ENCODE measurements at places on chromosomes 4 and X.

DNA sequence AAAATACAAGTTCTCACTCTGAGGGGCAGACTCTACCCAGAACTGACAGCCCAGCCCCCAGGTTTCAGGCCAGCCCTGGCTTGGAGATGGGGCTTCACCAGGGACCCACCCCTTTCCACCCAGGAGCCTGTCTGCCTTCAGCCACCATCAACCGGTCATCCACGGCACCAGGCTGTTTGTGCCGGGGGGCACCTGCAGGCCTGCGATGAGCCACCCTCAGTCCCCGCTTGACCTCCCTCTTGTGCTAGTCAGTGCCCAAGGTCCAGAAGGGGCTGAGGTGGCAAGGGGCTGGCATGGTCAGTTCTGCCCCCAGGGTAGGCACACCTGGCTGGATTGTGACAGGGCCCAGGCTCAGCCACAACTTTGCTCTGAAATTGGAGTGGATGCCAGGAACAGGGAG lies 82.1 kb downstream of the ADRA2C start:
- no peak overlapping the region for H3K27ac ChIP-seq
- H3K4me3 ChIP-seq = no peak overlapping the region
- no peaks in the 10 kb centered on the region for H3K4me1 ChIP-seq
- no peaks in the 10 kb centered on the region for H3K36me3 ChIP-seq
- peaks cover 5% of the 10 kb centered on the region for H3K27me3 ChIP-seq

DNA sequence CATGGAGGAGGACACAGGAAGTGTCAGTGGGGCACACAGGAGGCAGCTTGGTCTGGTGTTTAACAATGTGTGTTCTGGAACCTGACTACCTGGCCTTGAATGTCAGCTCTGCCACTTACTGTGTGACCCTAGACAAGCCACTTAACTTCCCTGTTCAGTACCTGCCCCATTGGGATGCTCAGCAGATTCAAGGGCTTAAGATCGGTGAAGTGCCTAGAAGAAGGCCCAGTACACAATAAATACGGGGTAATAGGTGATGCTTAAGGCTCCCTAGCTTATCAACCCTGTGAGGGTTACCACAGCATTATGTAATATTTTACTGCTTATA lies 1.6 kb upstream of the CHIC2 start:
- no peaks in the 10 kb centered on the region for H3K36me3 ChIP-seq
- H3K27me3 ChIP-seq = peaks cover 2% of the 10 kb centered on the region
- H3K4me1 ChIP-seq = peaks cover 30% of the 10 kb centered on the region

DNA sequence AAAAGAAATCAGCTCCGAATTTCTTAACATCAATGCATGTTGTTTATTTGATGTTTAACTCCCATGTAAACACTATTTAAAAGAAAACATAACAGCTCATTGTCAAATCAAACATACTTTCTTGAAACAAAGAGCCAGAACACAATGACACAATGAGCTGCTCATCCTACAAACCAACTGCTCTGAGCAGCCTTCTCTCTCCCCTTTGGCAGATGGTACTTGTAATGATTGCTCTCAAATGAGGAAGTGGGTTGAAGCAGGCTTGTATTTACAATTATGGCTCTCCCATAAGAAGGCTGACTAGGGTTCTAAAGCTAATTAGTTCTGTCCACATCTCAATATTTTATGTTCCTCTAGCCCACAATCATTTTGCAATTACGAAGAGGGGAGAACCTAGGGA lies 637.8 kb upstream of the ADGRL3 start:
- no peaks in the 10 kb centered on the region for H3K4me1 ChIP-seq
- no peak overlapping the region for H3K4me3 ChIP-seq
- no peak overlapping the region for H3K27ac ChIP-seq
- H3K27me3 ChIP-seq = no peaks in the 10 kb centered on the region
- no peak for DNase-seq
- no peaks in the 10 kb centered on the region for H3K36me3 ChIP-seq

DNA sequence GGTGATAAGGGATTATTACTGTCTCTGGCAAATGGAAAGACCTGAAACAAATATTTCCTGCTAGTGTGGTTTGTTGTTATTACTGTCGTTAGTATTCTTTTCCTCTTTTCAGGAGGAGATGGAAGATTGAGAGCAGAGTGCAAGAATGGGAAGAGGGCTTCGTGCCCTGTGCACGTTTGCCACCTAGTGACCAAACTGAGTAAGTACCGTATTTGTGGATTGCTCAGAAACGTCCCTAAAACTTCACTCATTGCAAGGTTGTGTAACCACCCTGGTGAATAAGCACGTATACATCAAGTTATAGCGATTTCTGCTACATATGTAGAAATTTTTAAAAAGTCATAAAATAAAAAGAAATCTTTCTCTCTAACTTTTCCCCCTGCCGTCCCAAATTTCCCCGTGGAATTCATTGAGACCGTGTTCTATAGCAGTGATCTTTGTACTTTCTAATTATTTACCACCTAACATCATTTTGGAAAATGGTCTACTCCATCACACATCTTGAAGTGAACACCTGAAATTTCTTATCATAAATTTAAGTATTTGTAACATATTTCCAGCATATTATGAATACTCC lies 24.3 kb downstream of the LINC00632 start:
- H3K4me1 ChIP-seq = no peaks in the 10 kb centered on the region
- no peaks in the 10 kb centered on the region for H3K27me3 ChIP-seq
- DNase-seq = peak; percentile 6

GRCh38 chr4:3765271-3766035 lies 732 bp upstream of the ADRA2C start:
- no peak overlapping the region for H3K27ac ChIP-seq
- H3K36me3 ChIP-seq = no peaks in the 10 kb centered on the region
- H3K27me3 ChIP-seq = peaks cover 25% of the 10 kb centered on the region
- no peak overlapping the region for H3K4me3 ChIP-seq

DNA sequence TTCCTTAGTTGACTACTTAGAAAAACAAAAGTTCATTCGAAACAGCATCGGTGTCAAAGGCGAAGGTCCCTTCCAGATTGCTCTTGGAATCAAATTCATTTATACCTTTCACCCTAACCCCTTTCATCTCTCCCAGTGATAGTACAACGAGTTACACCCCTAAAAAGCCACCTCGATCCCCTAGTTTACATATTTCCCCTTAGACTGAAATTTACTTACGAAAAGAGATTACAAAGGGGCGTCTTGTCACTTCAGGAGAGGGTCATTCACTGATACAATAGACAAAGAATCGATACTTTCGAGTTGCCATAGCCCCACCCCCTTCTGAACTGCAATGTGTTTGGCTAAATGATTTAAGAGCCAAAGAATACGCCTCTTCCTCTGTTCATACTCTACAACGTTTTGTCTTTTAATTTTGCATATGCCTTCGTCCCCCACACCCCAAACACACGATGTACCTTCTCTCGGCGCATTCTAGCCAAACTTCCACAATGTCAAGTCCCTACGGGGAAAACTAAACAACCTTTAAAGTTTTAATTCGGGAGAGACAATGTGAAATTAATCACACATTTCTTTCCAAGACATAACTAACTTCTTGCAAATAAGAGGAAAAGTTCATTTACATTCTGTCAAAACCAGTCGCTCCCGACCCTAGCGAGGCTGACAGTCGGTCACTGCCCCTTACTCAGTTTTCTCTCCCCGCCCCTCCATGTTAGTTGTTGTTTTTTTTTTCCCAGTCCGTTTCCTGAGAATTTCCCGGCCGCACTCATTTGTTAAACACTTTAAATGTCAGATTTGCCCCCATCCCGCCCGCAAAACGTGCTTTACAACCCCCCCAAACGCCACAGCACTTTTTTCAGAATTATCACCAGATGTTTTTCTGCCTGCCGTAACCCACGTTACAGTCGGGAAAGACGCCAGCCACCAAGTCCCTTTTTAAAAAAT lies 88.6 kb downstream of the HPRT1 start:
- H3K36me3 ChIP-seq = no peaks in the 10 kb centered on the region
- peak; percentile 5 for DNase-seq
- peaks cover 59% of the 10 kb centered on the region for H3K27me3 ChIP-seq
- H3K4me3 ChIP-seq = peak overlapping the region; percentile 82

Data from activated naive CD4-positive, alpha-beta T cell treated with anti-CD3 and anti-CD28 coated beads for 36 hours (primary cell).